ENCODE measurements at places on chromosomes 11 and 22. TPM values are rescaled to one million over a fixed set of nuclear protein-coding genes. Genes with fewer than 3 reads are reported as not detected.

- no peaks in the 10 kb centered on the region for H3K4me1 ChIP-seq
- H3K36me3 ChIP-seq: no peaks in the 10 kb centered on the region
- H3K4me3 ChIP-seq: no peak overlapping the region
- no peaks in the 10 kb centered on the region for H3K27me3 ChIP-seq
- no peak for DNase-seq
- H3K27ac ChIP-seq: no peak overlapping the region
These were observed 7.8 kb downstream of the TST start for GRCh38 chr22:37011472-37011871.

Gene OR52N4
- polyA plus RNA-seq: not detected

Gene FAT3
- polyA plus RNA-seq: not detected

GRCh38 chr11:82750643-82751139 lies 17.0 kb upstream of the FAM181B start:
- peak overlapping the region; percentile 38 for H3K4me3 ChIP-seq
- H3K36me3 ChIP-seq: no peaks in the 10 kb centered on the region
- DNase-seq: no peak
- H3K27ac ChIP-seq: no peak overlapping the region

GRCh38 chr11:46519351-46519750 lies 74.5 kb downstream of the AMBRA1 start:
- no peak overlapping the region for H3K27ac ChIP-seq
- peaks cover under 1% of the 10 kb centered on the region for H3K36me3 ChIP-seq
- no peak for DNase-seq
- no peak overlapping the region for H3K4me3 ChIP-seq

DNA sequence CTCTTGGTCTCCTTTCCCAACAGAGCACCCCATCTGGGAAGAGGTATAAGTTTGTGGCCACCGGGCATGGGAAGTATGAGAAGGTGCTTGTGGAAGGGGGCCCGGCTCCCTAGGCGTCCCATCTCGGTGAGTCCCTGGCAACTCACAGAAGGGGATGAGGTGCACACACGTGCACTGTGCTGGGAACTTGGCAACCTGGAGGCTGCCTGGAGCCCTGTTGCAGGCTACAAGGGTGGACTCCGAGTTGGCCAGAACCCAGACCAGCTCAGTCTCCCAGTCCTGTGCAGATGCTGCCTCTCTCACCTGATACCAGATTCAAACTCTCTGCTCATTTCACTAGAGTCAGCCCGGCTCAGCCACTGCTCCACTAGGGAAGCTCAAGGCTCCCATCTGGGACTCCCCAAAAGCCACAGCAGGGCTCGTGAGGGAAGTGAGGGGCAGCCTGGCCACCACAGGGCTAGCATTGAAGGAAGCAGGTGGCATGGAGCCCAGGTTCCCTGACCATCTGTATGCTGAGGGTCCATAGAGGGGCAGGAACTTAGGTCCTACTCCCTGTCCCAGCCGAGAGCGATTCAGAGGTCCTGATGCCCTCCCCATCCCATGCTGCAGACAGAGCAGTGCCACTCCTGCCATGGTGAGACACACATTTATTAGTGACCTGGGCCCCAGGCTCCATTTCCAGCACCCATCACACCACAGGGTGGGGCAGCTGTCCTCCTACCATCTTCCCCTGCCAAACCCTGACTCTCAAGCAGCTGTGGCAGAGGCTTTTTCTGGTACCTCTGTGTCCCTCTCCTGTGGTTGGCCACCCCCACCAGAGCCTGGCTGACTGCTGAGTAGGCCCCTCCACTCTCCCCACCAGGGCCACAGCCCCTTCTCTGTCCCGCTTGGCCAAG lies 4.0 kb downstream of the PRR33 start:
- H3K4me1 ChIP-seq: peaks cover 37% of the 10 kb centered on the region
- peak overlapping the region; percentile 68 for H3K27ac ChIP-seq
- peaks cover 49% of the 10 kb centered on the region for H3K36me3 ChIP-seq
- no peak for DNase-seq
- H3K4me3 ChIP-seq: no peak overlapping the region
- H3K27me3 ChIP-seq: no peaks in the 10 kb centered on the region

Gene PAMR1
- not detected for polyA plus RNA-seq

Gene PGA3
- not detected for polyA plus RNA-seq

DNA sequence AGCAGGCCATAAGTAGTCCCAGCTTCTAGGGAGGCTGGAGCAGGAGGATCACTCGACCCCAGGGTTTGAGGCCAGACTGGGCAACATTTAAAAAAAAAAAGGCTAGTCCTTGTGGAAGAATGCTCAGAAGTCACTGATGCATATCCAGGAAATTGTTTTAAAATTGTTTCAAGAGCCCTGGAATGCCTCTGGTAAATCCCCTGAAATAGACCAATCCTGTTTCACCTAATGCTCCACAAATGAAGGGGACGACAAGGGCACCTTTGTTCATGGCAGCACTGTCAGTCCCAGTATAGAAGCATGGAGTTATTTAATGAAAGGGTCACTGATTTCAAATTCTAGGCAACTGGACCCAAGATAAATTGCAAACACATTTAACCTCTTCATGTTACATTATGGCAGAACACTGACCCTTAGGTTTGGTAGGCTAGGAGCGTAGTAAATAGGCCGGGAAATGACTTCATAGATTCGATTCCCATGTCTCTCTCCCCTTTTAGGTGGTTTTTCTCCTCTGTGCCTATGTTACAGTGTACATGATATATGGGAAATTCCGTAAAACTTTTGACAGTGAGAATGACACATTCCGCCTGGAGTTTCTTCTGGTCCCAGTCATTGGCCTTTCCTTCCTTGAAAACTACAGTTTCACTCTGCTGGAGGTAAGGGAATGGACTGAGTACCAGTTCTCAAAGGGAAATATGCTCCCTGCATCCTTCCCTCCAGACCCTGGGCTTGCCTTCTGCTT lies 11.4 kb downstream of the KDELR3 start:
- H3K27me3 ChIP-seq: no peaks in the 10 kb centered on the region
- H3K4me1 ChIP-seq: no peaks in the 10 kb centered on the region
- H3K27ac ChIP-seq: no peak overlapping the region
- H3K4me3 ChIP-seq: no peak overlapping the region
- no peak for DNase-seq

GRCh38 chr11:20051469-20052399 lies 108.5 kb downstream of the DBX1 start:
- H3K27me3 ChIP-seq: no peaks in the 10 kb centered on the region
- no peak for DNase-seq
- no peaks in the 10 kb centered on the region for H3K36me3 ChIP-seq
- H3K4me3 ChIP-seq: no peak overlapping the region

GRCh38 chr11:103877221-103877620 lies 159.2 kb upstream of the DDI1 start:
- DNase-seq: no peak
- no peaks in the 10 kb centered on the region for H3K36me3 ChIP-seq
- no peaks in the 10 kb centered on the region for H3K27me3 ChIP-seq
- H3K27ac ChIP-seq: no peak overlapping the region

Gene PHETA2
- 2.0 TPM for polyA plus RNA-seq

GRCh38 chr22:48424201-48424627 lies 1403.5 kb downstream of the BRD1 start:
- DNase-seq: no peak
- H3K4me3 ChIP-seq: no peak overlapping the region
- no peak overlapping the region for H3K27ac ChIP-seq
